ENCODE measurements at places on chromosomes 2 and 18.

DNA sequence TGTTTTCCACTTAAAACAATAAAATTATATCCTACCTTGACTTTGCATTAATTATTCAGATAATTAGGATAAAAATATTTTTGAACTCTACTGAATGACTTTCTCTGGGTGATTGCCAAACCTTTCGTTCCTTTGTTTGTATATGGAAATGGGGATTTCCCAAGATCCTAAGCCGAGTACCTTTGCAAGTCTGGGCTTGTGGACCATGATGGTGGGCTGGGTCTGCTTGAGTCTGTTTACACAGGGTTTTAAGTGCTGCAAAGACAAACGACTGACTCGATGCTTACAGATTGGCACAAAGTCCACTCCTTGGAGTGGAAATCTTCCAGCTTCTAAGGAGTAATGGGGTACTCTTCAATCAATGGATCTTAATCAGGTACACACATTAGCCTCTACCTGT lies 659.5 kb downstream of the TSN start:
- DNase-seq, result no peak

DNA sequence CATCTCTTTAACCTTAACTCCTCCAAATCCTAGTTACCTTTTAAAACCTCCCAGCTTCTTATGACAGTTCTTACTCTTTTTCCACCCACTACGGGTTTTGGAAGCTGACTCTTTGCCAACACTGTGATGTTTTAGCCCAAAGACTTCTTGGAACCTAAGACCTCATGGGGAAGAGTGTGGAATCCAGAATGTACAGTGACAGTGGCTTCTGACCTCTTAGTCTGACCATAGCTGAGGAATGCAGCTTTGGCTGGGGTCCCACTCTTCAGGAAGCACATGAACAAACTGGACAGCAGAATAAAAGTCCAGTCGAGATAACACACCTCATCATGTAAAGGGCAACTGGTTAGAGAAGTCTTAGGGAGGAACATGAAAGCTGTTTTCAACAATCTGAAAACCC lies 161.1 kb upstream of the PKDCC start:
- peak; percentile 25 for DNase-seq

DNA sequence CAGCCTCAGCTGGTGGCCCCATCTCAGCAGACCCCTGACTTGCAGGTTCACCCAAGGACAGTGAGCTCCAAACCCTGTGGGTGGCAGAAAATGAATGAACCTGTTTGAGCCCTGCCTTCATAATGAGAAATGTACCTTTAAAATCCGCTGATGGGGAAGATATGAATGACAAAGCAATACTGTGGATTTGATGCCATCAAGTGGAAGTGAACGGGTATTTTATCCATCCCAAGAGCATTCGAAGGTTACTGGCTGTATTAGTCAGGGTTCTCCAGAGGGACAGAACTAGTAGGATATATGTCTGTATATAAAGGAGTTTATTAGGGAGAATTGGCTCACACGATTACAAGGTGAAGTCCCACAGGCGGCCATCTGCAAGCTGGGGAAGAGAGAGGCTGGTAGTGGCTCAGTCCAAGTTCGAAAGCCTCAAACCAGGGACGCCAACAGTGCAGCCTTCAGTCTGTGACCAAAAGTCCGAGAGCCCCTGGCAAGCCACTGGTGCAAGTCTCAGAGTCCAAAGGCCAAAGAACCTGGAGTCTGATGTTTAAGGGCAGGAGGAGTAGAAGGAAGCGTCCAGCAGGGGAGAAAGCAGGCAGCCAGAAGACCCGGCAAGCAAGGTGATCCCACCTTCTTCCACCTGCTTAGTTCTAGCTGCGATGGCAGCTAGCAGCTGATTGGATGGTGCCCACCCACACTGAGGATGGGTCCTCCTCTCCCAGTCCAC lies 32.1 kb downstream of the TOGARAM2 start:
- no peak for DNase-seq

DNA sequence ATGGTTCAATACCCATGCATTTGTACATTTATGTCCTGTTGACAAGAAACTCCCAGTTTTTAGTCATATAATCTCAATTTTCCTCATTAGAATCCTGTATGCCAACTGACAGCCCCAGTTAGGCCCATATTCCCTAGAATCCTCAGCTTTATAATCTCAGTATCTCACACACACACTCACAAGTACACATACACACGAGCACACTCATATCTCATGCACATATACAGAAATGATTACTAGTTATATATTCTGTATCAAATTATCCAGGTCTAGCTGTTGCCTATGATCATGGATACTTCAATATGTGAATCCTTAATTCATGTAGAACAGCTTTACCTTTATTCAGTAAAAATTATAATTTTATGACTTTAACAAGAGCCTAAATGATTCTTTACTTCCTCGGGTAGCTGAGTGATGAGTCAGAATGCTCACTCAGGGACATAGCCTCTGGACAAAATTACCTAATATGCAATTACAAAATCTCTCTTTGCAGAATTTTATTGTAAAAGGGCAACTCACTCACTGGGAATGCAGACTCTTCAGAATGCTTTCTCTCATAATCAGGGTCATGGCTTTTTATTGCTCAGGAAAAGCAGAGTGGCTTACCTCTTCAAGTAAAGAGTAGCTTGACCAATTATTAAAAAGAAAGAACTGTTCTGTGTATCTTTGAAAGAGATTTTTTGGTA lies 193.6 kb upstream of the PIK3C3 start:
- peak; percentile 89 for DNase-seq

DNA sequence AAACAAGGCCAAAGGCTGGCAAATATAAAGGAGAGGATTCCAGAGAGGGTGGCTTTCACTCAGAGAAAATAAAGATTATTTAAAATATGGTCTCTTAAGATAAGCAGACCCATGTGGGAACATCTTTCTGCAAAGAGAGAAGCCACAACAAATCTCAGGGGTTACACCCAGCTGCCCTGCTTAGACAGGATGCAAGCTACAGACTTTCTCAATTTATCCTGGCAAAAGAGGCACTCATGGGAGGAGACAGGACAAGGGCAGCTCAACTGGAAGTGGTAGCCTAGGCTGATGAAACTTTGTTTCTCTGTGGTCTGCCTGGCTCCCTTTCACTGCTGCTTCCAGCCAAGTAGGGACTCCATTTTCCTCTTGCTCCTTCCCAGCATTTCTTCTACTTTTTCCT lies 25.9 kb upstream of the SULT1C4 start:
- DNase-seq, result no peak

DNA sequence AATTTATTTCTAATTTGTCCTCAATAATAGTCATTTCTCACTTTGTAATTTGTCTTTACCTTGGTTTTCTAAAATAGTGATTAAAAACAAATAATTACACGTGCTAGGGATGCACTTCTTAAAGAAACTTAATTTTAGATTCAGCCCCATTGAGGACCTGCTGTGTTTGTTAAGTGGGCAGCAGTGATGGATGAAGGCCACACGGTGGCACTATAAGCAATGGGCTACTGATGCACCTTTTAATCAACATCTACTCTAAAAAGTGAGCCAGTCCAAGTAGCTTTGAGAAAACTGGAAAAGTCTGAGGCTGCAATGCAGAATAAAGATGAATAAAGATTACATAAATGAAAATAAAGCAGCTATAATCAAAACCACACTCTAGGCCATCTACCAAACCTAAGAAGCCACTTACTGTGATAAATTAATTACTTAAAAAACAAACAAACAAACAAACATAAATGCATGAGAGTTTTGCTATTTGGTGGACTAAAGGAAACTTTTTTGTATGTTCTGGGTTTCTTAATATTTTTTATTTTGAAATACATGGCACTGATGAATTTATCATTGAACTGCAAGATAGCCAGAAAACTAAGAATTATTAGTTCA lies 89.3 kb downstream of the PDE11A start:
- peak; percentile 69 for DNase-seq

- DNase-seq, result no peak
Observed at GRCh38 chr2:204365811-204366210, 179.5 kb upstream of the PARD3B start.
